NCI-H2171 treated with DMSO at 0.1 percent for 48 hours (cell line): ENCODE measurements at places on chromosomes 3 and 15.

- no peak for DNase-seq
These were observed 160.1 kb upstream of the DPH6 start for GRCh38 chr15:35705884-35706585.

- no peak for DNase-seq
These were observed 1.8 kb upstream of the CEP97 start for GRCh38 chr3:101722394-101723173.

DNA sequence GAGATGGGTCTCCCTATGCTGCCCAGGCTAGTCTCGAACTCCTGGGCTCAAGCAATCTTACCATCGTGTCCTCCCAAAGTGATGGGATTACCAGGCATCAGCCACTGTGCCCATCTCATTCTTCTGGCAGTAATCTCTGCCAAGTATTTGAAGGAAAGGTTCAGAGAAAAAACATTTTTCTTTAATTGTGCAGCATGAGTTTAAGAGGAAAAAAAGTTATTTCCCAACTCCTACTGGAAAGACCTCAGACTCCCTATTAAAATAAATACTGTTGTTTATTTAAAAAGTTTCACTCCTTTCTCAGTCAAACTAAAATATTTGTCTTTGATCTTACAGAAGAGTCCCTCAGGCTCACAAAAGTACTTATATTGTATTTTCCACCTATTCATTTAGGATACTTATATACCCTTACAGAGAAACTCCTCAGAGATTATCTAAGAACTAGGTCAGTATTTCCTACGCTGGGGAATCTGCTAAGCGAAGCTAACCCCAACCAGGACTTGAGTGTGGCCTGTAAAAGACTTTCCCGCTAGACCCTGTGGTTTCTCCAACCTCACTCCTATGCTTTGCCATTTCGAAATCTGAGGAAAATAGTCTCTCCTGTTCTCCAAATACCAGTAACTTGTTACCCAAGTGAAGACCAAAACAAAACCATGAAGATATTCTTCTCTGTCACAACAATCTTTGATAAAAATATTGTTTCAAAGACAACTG is 28.7 kb downstream of the WWTR1 start:
- no peak for DNase-seq

- DNase-seq, result no peak
These were observed 22.0 kb downstream of the SLC9A9 start for GRCh38 chr3:143826296-143826695.

DNA sequence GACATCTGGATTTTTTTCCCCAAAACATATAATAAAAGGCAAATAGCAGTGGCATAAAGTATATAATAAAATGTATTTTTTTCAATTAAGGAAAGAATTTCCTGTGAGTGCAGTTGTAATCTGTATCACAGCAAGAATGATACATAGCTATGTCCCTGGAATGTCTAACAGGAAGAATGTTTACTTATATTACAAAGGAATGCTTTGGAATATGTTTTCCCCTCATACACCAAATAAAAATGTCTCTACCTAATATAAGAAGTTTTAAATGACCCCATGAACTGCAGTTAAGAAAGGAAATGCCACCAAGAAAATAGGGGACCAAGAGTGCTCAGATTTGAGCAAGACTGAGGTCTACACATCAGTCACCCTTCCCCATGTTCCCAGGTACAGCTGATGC is 38.0 kb upstream of the ATP11B start:
- DNase-seq, result no peak

DNA sequence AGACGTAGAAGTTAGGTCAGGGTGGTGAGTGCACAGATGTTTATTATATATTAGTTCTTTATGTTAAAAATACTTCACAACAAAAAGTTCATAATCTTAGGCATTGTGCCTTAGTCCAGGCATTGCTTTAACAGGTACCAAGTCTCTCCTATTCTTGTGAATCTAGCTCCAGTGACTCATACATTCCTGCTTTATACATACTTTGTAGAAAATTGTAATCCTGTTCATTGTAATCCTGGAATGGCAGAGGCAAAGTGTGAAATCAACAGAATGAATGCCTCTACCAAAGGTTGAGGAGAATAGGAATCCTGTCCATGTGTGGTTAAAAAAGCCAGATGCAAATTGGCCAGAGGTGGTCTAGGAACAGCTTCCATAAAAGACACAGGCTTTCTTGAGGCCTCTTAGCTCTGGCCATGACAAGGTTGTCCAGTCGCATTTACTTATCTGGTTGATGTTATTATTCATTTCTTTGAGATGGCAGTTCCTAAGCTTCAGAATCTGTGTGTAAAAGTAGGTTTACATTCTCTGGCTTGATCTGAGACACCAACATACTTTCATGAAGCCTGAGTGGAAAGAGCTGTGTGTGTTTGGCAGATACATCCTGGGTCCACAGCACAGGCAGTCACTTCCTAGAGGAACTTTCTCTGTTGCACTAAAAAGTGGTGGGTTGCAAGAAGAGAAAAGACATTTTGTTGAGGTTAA is 109.0 kb downstream of the CDIN1 start:
- no peak for DNase-seq

GRCh38 chr3:169564883-169565282 is 98.6 kb downstream of the MECOM start:
- no peak for DNase-seq

- DNase-seq, result no peak
These were observed 2.0 kb upstream of the GALK2 start for GRCh38 chr15:49168016-49168415.

GRCh38 chr3:4225005-4225471 is 78.1 kb upstream of the SETMAR start:
- DNase-seq, result no peak

- no peak for DNase-seq
These were observed 108.4 kb upstream of the SLC6A11 start for GRCh38 chr3:10707400-10708215.

DNA sequence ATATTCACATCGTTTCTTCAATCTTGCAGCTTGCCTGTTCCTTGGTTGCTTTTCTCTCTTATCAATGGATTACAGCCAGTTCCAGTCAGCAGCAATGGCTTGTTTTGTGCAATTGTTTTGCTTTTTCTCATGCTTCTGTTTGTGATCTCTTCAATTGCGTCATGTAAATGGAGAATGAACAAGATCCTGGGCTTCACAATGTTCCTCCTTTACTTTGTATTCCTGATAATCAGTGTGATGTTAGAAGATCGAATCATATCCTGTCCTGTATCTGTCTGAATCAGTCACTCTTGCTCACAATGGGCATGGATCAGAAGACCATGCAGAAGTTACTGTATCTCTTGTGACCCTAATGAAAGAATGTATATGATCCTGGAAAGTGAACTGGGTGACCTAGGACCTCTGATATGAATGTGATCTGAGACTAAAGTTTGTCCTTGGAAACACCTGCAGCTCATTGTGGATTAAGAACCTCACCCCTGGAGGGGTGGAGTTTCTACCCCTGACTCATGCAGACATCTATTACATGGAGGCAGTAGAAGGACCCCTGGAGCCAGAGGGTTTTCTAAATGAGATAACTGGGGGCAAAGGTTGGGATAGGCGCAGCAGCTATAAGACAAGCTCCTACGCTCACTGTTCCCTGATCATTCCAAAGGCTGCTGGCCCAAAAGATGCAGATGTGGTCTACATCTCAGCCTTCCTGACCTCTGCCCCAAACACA is 32.2 kb downstream of the SLC24A1 start:
- no peak for DNase-seq

GRCh38 chr3:171347301-171348039 is 112.7 kb downstream of the TNIK start:
- DNase-seq, result no peak

DNA sequence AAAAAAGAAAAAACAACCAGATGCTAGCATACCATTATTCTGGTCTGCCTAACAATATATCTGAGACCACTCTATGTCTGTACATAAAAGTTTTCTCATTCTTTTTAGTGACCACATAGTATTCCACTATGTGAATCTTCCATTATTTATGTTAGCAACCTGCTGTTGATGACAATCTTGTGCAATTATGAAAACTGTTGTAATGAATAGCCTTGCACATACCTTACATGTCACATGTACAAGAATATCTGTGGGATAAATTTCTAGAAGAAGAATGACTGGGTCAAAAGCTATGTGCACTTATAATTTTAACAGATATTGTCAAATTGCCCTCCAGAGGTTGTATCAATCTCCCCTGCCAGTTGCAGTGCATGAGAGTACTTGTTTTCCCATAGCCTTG is 62.5 kb downstream of the ARHGAP31 start:
- DNase-seq, result no peak

GRCh38 chr15:25244731-25245585 is 193.9 kb downstream of the UBE3A start:
- DNase-seq, result no peak

DNA sequence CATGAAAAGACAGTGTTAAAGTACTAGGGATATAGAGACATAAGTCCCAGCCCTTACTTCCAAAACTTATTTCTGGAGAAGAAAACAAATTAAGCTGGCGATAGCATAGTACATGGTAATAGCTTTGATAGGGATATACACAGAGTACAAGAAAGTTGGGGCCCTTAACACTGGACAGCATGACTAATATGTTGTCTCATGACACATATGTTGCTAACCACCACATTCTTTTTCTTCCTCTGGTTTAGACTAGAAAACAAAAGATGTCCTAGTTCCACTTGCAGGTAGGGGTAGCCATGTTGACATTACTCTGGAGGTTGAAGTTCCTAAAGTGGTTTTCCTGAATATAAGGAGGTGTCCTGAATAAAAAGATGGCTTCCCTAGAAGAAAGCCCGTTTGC is 75.3 kb downstream of the RFX7 start:
- no peak for DNase-seq

- no peak for DNase-seq
These were observed 9.4 kb downstream of the TCF12 start for GRCh38 chr15:56927816-56928215.

DNA sequence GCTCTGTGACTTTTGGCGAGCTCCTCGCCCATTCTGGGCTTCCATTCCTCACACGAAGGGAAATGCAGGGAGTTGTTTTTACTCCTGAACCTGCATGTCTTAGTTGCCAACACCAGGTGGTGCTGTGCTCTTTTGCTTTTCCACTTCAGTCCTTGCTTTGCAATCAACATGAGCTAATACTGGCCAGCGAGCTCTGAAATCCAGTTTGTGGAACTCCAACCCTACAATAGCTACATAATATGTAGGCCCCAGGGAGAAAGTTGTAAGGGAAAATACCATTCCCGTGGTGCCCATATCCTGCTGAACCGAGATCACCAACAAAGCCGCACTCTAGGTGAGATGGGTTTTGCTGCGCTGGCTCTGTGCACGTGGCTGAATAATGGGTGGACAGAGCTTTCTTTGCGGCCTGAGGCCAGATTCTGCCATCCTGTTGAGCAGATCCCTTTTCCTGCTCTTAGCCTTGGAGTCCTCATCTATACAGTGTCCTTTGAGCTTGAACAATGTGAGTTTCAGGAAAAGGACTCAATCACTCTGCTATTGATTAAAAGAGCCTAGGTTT is 25.0 kb downstream of the LSM3 start:
- peak; percentile 41 for DNase-seq
